ENCODE measurements at places on chromosomes 3 and 15.

GRCh38 chr3:169615833-169616232, 47.7 kb downstream of the MECOM start:
- no peak for DNase-seq

GRCh38 chr3:103089758-103090157, 654.9 kb downstream of the ZPLD1 start:
- no peak for DNase-seq

DNA sequence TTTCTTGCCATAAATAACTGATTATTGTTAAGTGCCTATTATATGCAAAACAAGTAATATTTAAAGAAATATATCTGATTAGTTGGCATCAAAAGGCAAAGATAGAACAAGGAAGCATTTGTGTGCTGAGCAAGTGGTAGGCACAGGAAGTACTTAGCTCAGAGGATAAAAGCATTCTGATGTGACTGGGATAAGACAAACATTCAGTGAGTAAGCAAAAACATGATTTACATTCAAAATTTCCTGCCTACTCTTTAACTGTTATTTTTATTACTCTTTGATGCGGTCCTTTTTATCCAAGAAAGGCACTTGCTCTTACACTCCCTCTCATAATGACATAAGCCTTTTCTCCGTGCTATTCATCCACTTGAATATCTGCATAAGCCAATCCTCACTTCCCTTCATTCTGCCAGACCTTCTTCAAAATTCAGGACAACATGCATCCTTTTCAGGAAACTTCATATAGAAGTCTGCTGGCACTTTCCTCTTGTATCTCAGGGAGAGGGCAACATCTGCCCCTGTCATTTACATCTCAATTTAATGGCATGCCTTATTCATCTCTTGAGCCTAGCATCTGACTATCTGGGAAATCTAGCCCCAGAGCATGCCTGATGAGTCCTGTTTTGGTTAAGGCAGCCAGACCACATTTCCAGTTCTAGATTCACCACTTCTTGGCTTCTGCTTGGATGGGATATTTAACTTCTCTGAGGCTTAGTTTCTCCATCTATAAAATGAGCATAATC, 478.2 kb upstream of the ROBO2 start:
- no peak for DNase-seq

DNA sequence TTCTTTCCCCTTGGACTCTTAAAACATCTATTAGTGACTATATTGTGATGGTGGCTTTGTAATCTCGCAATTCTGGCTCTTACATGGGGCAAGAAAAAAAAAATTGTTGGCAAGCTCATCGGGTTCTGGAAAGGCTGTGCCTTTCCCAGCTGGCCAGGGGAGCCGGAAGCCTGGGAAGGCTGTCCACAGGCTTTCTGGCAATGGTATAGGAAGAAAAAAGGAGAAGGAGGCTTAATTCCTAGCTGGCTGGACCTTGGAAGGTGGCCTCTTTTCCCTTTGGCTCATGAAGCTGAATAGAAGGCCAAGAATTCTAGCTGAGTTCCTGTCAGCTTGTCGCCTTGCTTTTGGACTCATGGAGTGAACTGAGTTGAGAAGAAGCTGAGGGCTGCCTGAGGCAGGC, 243.5 kb upstream of the SEMA6D start:
- DNase-seq = no peak

DNA sequence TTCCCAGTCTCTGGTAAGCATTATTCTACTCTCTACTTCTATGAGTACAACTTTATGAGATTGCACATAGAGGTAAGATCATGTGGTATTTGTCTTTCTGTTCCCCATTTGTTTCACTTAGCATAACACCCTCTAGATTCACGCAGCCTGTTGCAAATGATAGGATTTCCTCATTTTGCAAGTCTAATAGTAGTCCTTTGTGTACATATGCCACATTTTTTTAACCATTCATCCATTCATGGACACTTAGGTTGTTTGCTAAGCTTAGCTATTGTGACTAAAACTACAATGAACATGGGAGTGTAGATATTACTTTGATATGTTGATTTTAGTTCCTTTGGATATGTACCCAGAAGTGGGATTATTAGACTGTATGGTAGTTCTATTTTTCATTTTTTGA, 717.9 kb upstream of the ALCAM start:
- no peak for DNase-seq

GRCh38 chr15:38941399-38941953, 376.9 kb upstream of the RASGRP1 start:
- DNase-seq = no peak

Data from stimulated activated CD4-positive, alpha-beta T cell treated with anti-CD3 and anti-CD28 coated beads, Interleukin-1b, Interleukin-23, amount 100 ng/mL, for 1 hour (primary cell).